Stimulated activated CD8-positive, alpha-beta memory T cell treated with anti-CD3 and anti-CD28 coated beads, Interleukin-4, amount 100 ng/mL, for 4 hours (primary cell): ENCODE measurements at places on chromosomes 5 and 9.

- DNase-seq = no peak
Measured at GRCh38 chr5:72624641-72625236, 117.5 kb upstream of the ZNF366 start.

- no peak for DNase-seq
Measured at GRCh38 chr5:142846406-142846805, 76.2 kb downstream of the ARHGAP26 start.

DNA sequence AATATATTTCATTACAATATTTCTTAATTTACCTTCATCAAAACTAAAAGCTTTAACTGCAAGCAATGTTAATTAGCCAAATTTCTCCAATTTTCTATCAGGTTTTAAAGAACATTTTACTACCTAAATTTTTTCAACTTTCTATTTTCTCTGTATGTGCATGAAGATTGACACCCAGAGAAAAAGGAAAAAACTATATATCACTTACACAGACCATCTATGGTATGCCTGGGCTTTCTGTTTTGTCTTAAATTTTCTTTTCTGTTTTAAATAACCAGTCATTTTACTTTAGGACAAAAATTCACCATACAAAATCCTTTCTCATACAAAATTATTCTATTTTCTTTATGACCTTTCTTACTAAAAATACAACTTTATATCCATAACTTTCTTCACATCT, 13.8 kb upstream of the IL7R start:
- no peak for DNase-seq

GRCh38 chr5:57324181-57324580, 150.3 kb downstream of the GPBP1 start:
- DNase-seq = no peak

GRCh38 chr9:133562611-133563290, 28.2 kb downstream of the ADAMTSL2 start:
- DNase-seq = no peak

GRCh38 chr5:171707442-171707792, 78.2 kb upstream of the SMIM23 start:
- DNase-seq = no peak

DNA sequence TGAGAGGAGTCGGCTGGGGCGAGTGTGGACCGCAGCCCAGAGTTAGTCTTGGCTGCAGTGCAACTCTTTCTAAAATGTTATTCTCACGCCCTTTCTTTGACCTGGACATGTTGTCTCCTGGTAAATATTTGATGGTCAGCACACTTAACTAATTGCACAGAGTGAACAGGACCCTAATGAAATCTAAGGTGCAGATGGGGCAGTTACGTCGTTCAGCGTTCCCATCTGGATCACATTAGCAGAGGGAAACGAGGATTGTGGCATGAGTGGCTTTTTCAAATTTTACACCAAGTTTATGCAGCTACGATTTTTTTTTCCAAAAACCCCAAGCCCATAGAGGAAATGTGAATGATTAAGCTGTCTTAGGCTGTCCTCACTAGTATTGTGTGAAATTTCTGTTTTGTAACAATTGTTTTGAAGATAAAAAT, 483 bp downstream of the C9orf85 start:
- no peak for DNase-seq

DNA sequence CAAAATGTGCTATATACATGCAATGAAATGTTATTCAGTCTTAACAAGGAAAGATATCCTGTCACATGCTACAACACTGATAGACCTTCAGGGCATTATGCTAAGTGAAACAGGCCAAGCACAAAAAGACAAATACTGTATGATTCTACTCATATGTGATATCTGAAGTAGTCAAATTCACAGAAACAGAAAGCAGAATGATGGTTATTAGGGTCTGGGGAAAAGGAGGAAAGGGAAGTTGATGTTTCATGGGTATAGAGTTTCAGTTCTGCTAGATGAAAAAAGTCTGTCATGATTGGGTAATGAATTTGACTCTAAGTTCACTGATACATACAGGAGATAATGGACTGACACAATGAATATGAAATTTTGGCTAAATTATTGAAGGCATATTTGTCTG, 11.2 kb upstream of the RIC1 start:
- no peak for DNase-seq

DNA sequence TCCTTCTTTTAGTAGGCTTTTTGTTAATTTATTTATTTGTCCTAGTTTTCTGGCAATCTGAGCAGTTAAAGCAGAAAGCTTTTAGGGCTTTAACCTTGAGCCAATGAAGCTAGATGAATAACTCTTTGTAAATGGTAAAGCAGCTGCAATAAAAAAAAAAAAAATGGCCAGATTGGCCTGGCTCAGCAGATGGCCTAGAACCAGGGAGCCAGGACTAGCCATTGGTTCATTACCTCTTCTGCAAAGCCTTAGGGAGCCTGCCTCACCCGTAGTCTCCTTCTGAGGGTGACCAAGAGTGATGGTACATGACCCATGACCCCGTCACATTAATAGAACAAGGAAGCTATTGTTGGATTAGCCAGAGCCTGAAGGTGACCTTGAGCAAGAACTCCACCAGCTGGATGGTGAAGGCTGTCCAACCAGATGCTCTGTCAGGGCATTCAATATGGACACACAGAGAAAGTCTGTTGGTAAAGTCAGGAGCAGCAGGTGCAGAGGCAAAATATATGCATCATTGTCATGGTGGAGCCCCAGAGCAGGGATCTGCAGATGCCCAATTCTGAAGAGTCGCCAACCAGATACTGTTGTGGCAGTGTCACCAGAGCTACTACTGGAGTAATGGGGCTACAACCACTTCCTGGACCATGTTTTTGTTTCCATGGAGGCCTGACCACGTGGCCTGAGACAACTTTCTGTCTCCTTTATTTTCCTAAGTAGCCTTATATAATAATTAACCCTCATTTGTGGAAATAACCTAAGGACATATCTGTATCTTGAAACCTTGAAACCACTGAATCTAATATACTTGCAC, 100.7 kb downstream of the MTX3 start:
- DNase-seq = no peak

- DNase-seq = no peak
Measured at GRCh38 chr9:128128836-128129590, 1.5 kb upstream of the PTGES2 start.

- no peak for DNase-seq
Measured at GRCh38 chr9:123715258-123715657, 214.7 kb downstream of the DENND1A start.

DNA sequence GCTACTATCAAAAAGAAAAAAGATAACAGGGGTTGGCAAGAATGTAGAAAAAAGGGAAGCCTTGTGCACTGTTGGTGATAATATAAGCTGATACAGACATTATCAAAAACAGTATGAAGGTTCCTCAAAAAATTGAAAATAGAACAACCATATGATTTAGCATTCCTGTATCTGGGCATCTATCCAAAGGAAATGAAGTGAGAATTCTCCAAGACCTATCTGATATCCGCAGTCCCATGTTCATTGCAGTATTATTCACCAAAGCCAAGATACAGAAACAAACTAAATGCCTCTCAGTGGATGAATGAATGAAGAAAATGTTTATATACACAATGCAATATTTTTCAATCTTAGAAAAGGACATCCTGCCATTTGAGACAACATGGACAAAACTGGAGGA, 1943.3 kb downstream of the MAT2B start:
- no peak for DNase-seq

DNA sequence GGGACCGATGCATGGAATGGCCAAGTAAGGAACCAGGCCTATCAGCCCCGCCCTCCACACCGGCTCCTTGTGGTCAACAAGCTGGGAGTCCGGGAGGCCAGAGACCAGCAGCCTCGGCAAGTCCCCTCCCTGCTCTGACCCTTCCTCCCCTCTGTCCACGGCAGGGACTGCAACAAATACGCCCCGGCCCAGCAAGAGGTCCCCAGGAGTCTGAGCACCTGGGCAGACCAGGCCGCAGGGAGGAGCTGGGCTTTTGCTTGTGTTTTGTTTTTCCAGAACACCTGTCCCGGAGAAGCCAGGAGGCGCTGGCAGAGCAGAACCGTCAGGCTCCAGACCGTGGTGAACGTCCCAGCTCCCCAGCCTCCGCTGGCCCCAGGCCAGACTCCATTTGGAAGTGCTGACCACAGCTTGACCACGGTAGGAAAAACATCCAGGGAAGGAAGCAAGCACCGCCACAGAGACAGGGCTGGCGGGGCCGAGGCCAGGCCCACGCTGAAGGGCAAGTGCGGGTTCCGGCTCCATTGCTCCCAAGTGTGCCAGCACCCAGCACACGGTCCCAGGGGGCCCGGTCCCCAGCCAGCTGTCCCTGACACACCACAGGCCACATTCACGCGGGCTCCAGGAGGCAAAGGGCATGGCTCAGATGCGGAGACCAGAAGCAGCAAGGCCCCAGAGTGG, 56.7 kb downstream of the VAV2 start:
- no peak for DNase-seq

- no peak for DNase-seq
Measured at GRCh38 chr5:68257210-68257609, 41.7 kb downstream of the PIK3R1 start.

DNA sequence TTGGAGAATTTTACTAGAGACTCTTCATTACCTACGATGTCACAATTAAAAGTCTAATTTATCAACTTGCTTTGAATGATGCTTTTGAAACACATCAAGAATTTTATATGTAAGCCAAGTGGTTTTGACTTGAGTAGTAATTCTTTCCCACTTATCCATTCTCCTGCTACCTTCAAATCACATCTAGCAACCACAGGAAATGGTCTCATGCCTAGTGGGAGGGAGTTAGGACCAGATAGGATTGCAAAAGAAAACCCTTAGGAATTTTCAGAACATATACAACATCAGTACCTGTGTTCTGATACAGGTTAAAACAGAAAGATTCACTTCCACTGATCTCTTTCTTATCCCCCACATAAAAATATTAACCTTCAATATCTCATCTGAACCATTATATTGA, 260.4 kb downstream of the CWC27 start:
- no peak for DNase-seq

DNA sequence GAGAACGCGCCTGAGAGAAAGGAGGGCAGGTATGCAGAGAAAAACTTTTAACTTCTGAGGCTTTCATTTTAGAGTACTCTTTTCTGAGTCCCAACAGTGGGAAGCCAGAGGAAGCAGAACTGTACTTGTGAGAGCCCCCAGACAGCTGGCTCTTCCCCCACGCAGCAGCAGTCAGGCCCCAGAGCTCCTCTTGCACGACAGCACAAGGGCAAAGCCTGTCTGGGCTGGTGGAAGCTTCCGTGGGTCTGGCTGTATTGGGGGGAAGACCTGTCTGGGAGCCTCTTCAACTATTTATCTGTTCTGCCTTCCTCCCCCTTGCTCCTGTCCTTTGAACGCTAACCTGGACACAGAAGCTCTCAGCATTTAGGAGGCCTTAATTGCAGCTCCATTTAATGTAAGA, 68.2 kb downstream of the THBS4 start:
- no peak for DNase-seq

DNA sequence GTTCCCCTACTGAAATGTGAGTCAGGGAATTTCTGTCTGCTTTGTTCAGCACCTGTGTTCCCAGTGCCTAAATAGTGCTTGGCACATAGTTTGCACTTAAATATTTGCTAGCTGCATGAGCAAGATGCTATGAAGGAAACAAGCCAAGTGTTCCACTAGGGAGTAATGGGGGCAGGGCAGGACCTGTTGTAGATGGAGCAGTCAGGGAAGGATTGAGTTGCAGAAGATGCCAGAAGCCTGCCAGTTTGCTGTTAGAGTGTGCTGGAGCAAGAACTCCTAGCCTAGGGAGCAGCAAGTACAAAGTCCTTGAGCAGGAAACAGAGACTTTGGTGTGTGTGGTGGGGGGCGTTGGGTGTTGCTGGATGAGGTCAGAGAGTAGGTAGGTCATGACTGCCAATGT, 87.5 kb downstream of the DAB2IP start:
- no peak for DNase-seq

DNA sequence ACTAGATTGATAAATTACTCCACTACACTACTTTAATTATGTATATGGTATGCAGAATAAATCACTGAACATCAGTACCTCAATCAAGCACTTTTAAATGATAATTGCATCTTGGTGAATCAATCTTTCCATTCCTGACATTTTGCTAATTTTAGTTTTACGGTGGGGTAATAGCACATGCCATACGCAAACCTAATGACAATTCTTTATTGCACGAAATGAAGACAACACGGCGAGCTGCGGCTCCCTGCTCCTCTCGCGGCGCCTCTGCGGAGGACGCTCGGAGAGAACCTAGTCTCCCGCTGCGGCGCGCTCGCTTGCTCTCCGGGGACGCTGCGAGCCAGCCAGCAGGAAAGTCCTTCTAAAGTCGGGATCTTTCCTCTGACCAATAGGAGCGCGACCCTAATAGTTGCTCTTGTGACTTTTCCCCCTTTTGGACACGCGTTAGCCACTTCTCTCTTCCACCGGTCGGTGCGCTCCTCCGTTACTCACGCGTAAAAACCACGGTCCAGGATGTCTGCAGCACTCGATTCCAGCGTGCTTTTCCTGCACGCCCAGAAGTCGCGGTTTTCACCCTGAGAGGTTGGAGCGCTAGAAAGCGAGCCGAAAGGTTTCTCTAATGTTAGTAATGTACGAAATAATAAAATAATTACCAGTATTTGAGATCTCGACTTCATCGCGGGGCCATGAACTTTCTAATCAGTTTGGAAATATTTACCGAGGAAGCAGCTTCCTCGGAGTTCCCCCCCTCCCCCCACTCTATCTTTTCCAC, 1.0 kb upstream of the MEF2C start:
- DNase-seq = no peak

GRCh38 chr5:95591490-95591901, 28.4 kb upstream of the GPR150 start:
- DNase-seq = no peak

DNA sequence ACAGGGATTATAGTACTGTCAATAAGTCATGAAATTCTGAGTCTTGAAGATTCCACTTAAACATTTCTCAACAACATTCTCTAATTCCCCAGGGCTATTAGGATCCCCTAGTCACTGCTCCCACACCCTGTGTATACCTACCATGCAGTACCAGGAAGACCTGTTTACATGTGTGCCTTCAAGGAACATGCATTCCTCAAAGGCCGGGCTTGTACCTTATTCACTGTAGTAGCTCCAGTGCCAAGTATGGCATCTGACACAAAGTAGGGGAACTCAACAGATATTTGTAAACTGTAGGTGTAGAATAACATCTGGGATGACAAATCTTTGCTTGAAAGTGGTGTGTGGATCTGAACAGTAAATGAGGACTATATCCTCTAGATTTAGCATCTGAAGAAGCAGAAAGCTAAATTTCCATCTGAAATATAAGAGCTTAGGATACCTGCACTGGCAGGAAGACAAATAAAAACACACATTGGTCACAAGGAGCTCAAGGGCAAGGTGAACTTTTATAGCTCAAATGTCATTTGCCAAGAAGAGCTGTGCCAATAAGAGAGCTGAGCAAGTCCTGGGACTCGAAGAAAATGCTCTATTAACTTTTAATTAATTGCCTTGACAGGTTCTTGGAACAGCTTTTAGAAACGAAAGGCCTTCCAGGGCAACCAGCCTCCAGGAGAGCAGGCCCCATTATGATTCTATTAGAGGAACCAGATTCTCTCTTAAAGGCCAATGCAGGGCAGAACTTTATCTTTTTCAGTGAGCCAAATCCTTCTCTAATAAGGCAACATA, 52.3 kb upstream of the MYOT start:
- DNase-seq = no peak

- DNase-seq = no peak
Measured at GRCh38 chr5:138472353-138472752, 7.1 kb downstream of the EGR1 start.
